ENCODE measurements at places on chromosomes 16 and 17. TPM values are rescaled to one million over a fixed set of nuclear protein-coding genes. Genes with fewer than 3 reads are reported as not detected.

The TGFB1I1 gene
- 47.7 TPM for total RNA-seq

The IRF8 gene
- total RNA-seq, result 0.49 TPM

The SPATA32 gene
- 0.13 TPM for total RNA-seq

The CRLF3 gene
- total RNA-seq, result 15.7 TPM

The XAF1 gene
- 0.24 TPM for total RNA-seq

The UBALD2 gene
- 61.6 TPM for total RNA-seq

Data from A549 treated with RU486 at 1 μM for 4 hours (cell line).